ENCODE measurements at places on chromosomes 1 and 21.

DNA sequence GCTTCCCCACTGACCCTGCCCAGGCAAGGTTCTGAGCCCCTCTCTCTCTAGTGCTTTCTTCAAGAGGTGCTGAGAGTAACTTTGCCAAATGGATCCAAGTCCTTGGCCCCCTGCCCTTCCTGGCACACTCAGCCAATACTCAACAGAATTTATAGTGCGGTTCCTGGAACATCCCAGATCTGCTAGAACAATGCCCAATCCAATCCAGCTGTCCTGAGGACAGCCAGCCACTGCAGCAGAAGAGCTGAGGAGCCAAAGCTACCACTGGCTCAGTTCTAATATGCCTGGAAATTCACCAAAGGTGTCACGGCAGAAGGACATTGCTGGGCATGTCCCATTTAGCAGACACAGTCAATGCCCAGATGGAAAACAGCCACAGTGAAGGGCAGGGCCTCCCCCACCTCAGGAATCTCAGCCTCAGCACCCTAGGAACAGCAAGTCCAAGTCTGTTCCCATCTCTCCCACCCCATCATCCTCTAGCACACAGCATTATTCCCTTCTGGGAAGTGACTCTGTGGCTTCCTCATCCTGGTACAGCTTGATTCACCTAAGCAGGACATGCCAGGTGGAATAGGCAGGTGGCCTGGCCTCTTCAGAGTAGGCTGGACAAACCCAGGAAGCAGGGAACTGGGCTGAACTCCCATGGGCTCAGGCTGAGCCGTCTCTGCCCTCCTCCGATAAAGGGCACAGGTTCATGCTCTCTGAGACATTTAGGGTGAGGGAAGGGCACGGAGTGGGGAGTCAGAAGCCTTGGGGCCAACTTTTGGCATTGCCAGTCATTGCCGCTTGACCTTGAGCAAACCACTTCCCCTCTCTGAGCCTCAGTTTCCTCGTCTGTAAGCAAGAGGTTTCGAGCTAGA, 24.6 kb downstream of the PMVK start:
- DNase-seq, result no peak

GRCh38 chr1:218587900-218588299, 242.8 kb downstream of the TGFB2 start:
- no peak for DNase-seq

GRCh38 chr1:36729289-36729688, 246.6 kb upstream of the CSF3R start:
- DNase-seq, result no peak

- DNase-seq, result no peak
Observed at GRCh38 chr1:14654554-14654953, 56.1 kb downstream of the KAZN start.

DNA sequence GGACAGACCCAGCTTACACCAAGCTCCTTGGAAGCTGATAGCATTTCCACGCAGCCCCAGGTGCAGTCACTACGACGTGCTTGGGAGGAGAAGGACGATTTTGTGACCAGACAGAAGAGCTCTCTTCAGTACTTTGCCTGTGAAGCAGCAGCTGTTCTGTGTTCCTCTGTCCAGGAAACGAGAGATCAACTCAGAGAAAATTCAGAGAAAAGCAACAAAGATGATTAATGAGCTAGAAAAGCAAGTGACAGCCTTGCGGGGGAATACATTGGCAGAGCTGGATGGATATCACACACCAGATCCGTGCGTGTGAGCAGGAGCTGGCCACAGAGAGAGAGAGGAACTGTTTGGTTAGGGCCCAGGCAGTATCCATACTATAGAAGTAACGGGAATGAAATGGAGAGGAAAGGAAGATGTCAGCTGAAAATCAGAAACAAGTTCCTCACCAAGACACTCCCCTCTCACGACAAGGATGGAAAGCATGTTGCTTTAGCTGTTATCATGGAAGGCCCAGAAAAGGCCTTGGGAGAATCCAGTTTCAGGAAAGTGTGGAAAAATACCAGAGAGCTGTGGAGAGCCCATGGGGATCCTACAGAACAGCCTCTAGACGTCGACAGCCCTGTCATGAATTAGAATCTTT, 106.2 kb downstream of the TOMM20 start:
- DNase-seq, result no peak

GRCh38 chr21:17003258-17003615, 509.6 kb upstream of the CXADR start:
- DNase-seq, result no peak

DNA sequence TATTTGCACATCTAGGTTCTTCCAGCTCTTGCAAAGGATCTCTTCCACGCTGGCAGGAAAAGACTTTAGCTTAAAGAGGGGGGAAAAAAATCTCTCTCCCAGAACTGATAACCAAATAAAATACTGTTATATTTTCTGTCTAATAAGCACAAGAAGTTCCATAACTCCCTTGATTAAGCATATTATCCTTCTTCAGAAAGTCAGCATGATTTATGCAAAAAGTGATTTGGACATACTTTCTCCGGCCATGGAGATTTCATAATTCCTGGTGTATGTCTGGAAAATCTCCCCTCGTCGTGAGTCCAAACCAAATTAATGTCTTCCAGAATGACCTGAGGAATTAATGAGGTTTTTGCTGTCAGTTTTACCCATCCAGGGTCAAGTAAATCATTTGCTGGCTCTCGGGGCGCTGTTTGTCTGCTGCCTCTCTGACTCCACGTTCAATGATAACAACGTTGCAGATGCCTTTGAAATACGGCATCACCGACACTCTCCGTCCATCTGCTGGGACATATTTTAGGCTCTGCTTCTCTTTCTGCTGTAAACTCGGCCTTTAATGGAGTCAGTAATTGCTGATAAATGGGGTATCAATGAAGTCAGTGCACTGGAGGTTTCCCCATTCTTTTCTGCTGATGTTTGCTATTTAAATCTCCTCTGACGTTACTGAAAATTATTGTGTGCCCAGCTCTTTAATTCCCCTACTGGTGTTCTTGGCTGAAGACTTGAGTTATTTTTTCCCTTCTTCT, 112.9 kb downstream of the HLX start:
- DNase-seq, result no peak

- DNase-seq, result peak; percentile 75
Observed at GRCh38 chr21:43975469-43976098, 36.5 kb upstream of the TRAPPC10 start.

- DNase-seq, result no peak
Observed at GRCh38 chr1:84581648-84582047, 7.4 kb upstream of the CTBS start.

GRCh38 chr1:9246841-9247785, 12.5 kb downstream of the H6PD start:
- no peak for DNase-seq

- peak; percentile 61 for DNase-seq
Observed at GRCh38 chr1:44030605-44031251, 534 bp downstream of the SLC6A9 start.

- DNase-seq, result no peak
Observed at GRCh38 chr1:29767088-29767685, 530.9 kb downstream of the PTPRU start.

DNA sequence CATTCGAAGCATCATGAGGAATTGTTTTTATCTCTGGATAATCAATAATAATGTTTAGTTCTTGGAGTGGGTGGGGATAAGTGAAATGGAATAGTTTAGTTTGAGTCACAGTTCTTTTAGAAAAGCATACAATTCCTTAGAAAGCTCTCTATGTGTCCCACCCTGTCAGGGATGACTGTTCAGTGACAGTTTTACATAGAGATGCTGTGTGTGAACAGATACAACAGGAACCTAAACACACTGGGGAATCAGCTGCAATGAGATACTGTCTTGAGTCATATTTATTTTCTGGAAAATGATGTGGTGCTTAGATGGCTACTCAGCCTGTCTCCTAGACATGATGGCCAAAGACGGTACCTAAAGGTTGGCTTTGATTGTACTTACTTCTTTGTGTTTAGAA, 25.7 kb upstream of the CCDC190 start:
- no peak for DNase-seq

- no peak for DNase-seq
Observed at GRCh38 chr1:204046346-204046745, 26.6 kb upstream of the SOX13 start.

GRCh38 chr1:26254404-26254803, 20.4 kb downstream of the CEP85 start:
- no peak for DNase-seq

- no peak for DNase-seq
Observed at GRCh38 chr1:187513190-187513589, 684.4 kb downstream of the PLA2G4A start.

DNA sequence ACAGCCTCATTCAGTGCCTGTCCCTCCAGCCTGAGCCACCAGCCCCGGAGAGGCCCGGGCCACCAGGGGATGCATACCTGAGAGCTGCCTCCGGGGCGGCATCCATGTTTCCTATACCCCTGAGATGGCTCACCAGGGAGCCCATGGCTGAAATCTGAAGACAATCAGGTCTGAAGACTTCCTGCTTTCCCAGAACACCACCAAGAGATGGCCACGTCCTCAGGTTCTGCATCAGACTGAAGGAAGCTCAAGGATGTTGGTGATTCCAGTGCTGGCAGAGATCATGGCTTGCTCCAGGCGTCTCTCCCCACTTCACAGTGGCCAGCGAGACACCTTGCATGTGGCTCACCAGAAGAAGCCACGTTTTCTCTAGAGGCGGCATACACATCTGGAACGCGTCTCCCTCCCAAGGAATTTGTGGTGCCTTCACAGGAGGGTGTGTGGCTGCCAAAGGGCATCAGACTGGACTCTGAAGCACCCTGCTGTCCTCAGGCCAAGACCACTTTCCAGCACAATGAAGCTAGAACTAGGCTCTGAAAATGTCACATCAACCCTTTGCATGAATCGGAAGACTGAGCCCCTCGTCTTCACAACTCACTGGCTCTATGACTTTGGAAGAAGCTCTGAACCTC, 170.7 kb upstream of the IRF2BP2 start:
- DNase-seq, result no peak

DNA sequence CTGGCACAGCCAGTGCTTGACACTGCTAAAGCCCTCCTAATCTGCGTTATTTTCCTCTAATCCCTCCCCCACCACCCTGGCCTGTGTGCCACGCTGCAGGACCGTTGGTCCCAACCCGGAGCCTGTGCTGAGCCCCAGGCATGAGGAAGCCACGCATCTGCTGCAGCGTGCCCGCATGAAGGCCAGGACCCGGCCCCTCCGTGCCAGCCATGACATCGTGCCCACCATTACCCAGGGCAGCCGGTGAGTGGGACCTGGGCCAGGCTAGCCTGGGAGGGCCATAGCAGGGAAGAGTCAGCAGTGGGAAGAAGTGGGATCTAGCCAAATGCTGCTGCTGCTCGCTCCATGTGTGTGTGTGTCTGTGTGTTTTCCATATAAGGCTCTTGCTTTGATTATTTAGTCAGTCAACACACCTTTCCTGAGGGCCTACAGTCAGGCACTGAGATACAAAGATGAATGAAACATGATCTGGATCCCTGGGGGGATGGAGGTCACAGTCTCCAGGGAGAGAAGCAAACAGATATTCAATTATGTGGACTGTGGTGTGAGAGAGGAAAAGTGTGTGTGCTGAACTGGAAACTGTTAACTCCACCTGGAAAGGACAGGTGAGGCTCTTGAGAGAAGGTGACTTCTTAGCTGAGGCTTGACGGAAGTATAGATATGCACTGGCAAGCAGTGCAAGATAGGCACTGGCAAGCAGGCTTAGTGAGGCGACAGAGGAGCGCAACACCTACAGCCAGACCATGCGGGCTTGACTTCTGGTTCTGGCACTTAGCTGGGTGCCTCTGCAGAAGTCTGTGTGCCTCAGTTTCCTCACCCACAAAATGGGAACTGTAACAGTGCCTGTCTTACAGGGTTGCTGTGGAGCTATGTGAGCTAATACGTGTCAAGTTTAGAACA, 15.9 kb downstream of the KIAA1614 start:
- DNase-seq, result no peak

DNA sequence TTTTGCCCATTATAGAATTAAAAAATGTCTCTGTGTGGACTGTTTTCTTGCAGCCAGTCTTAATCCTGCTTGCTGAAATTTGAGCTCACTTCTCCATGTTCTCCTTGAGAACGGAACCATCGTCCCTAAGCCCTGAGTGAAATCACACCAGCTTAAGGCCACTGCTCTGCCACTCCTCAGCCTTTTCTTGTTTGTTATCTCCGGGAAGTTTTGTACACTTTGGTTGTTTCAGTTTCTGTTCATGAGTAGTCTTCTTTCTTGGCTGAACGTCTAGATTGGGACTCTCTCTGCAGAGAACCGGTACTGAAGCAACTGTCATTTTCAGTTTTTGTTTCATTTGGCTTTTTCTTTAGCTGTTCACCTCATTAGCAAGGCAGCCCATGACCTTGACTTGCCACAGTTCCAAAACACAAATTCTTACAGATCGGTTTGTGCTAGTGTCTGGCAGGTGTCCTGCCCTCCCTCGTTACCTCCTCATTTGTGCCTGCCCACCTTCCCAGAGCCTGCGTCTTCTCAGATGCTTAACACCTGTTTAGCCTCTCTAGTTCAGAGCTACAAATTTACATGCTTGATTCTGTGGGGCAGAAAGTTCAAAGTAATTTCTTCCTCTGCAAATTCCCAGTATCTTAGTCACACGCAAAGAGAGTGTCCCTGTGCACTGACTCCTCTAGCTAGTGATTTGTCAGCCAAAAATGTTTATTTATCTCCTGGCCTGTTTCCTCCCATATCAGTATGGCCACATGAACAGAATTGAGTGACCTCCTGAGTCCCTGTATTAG, 12.4 kb downstream of the PSEN2 start:
- no peak for DNase-seq

GRCh38 chr1:159211331-159212136, 6.9 kb downstream of the ACKR1 start:
- peak; percentile 61 for DNase-seq

- DNase-seq, result no peak
Observed at GRCh38 chr21:37525810-37526209, 159.2 kb downstream of the DYRK1A start.

Measured in neural crest cell (in vitro differentiated cells).